ENCODE measurements at places on chromosomes 2 and 18.

DNA sequence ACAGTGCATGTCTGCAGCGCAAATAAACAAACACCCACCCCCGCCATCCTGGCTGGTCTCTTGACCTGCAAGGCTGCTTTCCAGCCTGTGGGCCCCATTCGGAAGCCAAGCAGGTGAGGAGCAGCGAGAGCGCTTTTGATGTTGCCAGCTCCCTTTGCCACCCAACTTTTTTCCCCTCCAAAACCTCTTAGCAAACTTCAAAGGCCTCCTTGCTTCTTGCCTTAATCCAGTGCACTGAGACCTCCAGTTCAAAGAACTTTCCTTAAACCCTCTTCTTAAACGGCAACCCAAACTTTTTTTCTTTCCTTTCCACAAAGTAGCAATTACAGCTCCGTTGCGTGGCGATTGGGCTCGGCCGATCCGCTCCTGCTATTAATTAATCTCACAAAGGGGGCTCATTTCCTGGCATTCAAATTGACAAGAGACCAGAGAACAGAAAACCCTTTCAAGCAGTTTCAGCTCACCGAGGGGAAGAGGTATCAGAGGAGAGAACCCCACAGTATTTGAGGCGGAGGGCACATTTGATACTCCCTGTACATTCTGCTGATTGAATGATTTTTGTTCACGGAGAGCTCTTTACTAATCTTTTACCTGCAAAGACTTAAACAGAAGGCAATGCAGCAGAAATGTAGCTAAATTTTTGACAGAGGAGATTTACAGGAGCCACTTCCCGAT lies 531.4 kb downstream of the TMEM182 start:
- peak; percentile 47 for DNase-seq

DNA sequence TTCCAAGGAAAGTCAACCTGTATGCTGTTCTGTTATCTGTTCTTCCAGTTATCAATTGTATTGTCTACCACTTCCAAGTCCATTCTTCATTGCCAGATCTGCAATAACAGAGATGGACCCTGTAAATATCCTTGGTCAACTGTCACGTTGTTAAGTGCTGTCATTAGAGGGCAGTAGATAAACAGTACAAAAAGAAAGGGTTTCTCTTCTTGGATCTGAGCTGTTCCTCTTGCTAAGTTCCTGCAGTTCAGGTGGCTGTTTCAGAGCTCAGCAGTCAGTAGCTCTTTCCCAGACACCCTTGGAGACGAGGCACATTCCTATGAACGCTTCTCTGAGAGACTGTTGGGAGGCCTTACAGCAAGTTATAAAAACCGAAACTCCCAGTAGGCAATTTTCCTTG lies 957.1 kb upstream of the CHAC2 start:
- DNase-seq: peak; percentile 33

GRCh38 chr18:7830468-7830867 lies 263.4 kb downstream of the PTPRM start:
- DNase-seq: no peak

GRCh38 chr2:231041061-231041689 lies 3.9 kb downstream of the C2orf72 start:
- DNase-seq: no peak

DNA sequence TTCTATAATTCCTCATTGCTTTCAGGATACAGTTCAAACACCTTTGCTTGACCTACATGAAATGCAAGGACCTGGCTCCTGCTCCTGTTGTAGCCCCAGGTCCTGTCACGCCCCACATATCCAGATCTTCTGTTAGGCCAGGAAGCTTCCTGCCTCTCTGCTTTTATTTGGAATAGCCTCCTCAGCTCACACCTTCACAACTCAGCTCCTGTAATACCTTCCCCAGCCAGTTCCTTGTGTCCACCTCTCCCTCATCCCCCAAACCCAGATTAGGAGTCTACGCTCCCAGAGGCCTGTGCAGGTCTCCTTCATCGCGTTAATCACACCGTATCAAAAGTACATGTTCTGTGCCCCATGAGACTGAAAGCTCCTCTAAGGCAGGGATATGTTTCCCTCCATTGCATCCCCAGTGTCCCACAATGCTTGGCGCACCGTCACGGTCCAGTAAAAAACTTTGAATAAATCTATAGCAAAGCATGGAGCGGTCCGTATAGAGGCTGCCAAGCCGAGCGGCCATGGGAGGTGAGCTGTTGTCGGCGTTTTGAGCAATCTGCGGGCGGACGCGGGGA lies 371 bp downstream of the MDH1B start:
- DNase-seq: no peak

DNA sequence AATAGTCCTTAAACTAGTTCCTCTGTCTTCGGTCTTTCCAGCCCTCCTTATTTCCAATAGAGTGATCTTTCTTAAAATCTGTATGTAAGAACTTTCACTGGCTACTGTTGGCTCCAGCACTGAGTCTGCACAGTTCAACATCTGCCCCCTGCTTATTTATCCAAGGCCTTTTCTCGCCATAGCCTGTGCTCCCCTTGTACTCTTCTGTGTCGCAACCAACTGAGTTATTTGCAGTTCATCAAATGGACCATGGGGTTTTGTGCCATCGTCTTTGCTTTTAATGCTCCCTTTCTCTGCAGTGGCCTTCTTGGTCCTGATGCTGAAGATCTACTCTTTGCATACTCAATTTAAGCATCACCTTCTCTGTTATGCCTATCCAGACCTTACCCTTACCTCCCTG lies 77.3 kb downstream of the DSC3 start:
- no peak for DNase-seq

DNA sequence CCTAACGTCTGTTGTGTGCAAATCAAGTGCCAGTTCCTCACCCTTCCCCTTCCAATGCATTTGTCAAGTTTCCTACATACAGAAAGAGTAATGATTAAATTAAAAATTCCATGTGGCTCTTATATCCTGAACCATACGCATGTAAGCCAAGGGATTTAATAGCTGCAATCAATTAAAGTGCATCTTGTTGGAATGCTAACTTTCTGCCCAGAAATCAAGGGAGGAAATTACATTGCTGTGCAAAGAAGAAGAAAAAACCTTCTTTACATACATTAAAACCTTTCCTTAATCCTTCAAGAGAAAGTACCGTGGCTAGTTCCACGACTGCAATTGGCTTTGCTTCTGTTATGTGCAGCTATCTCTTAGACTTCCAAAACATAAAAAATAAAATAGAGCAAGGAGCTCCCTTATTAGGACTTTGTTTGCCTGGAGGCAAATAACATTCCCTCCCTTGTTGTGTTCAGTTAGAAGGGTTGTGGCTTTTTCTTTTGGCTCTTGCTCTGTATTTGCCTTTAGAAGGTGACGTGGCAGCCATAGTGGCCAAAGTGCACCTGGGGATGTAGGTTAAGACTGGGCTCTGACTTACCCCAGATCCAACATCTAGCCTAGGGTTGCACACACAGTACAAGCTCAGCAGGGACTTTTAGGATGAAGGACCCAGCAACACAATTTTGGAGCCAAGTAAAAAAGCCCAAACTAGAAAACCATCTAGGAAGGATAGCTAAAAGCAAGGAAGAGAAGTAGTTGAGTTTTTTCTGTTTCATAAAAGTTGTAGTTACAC lies 158.3 kb downstream of the ANTXR1 start:
- DNase-seq: no peak

GRCh38 chr2:235493775-235494715 lies at the start of gene AGAP1:
Gene AGAP1, plus strand, starts transcription at chr2:235494043.
- DNase-seq: peak; percentile 88

- DNase-seq: no peak
Observed at GRCh38 chr18:36380173-36380827, 82.8 kb downstream of the FHOD3 start.

GRCh38 chr2:83058683-83059082 lies 1400.4 kb downstream of the SUCLG1 start:
- DNase-seq: no peak

- DNase-seq: peak; percentile 87
Observed at GRCh38 chr2:73085691-73086090, 14.2 kb upstream of the SFXN5 start.

- no peak for DNase-seq
Observed at GRCh38 chr2:127397568-127398238, 9.9 kb upstream of the MAP3K2 start.

GRCh38 chr2:85481818-85482777 lies 56.9 kb upstream of the MAT2A start:
- no peak for DNase-seq

DNA sequence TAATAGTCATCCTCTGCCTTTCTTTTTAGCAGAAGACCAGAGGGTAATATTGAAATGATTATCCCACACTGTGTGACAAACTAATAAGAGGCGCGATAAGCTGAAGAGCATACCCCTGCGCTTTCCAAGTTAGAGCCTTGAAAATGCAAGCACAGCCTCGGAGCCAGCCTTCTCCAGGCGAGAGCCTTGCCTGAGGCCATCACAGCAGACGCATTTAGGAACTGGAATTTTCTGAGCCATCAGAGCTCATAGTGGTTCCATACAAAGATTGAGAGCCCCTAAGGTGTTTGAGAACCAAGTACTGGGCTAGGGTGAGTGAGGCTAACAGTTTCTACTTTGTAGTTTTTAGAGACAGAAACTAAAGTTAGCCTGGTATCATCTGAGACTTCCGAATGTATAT lies 19.9 kb downstream of the PSMG2 start:
- no peak for DNase-seq

DNA sequence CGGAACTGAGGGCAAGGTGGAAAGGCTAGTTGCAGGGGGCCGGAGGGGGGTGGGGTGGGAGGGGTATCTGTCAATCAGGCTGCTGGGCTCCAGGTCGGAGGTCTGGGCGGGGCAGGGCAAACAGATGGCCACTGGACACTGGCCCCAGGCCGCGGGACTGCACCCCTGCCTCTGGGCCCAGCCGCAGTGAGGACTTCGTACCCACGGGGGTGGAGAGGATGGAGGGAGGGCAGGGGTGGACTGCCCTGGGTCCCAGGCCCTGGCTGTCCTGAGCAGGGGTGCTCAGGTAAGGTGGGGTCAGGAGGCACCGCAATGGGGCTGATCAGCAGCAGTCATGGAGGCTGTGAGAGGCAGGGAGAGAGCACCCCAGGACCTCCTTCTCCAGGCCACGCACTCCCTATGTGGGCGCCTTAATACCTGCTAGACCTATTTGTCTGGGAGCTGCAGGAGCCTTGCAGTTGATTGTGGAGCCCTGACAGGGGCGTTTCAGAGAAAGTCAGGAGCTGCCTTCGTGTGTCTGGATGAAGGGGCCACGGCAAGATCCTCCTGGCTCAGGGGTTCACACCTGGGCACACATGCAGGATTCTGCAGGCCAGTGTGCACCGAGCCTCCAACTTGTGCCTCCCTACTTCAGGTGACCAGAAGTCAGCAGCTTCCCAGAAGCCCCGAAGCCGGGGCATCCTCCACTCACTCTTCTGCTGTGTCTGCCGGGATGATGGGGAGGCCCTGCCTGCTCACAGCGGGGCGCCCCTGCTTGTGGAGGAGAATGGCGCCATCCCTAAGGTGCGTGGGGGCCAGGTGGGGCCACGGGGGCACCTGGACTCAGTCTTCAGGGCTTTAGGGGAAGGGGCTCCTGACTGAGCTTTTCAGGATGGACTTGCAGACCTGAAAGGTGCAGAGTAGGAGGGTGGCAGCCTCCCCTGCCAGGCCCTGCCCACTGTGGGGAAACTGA lies 1.5 kb downstream of the CTDSP1 start:
- no peak for DNase-seq

GRCh38 chr2:54894467-54894866 lies 155.8 kb downstream of the RTN4 start:
- DNase-seq: no peak

GRCh38 chr2:68936889-68937288 lies 15.8 kb downstream of the GKN2 start:
- no peak for DNase-seq

DNA sequence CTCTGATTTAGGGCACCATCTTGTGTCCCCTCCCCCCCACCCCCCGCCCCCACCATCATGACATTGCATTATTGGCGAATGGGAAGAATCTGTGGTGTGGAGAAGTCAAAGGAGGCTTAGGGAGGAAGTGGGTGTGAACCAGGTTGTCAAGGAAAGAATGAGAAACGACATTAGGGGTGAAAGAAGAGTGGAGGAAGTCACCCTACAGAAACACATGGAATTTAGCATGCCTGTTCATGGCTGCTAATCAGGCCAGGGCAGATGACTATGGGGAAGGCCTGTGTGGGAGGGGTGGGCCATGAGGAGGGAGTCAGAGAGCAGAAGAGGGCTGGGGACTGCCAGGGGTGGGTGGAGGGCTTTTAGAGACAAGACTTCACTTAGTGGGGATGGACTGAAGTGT lies 81.6 kb downstream of the AOX1 start:
- DNase-seq: no peak

GRCh38 chr2:11953258-11953657 lies 206.8 kb downstream of the LPIN1 start:
- no peak for DNase-seq

DNA sequence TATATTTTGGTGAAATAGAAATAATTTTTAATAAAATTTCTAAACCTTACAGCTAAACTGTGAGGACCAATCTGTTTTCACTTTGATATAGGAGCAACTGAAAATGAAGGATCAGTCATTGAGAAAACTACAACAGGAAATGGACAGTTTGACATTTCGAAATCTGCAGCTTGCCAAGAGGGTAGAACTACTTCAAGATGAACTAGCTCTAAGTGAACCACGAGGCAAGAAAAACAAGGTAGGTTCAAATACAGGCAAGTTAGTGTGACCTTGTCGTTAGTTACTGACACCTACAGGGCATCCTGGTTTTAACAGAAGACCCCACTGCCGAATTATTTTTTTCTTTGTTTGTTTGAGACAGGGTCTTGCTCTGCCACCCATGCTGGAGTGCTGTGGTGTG lies 75.5 kb upstream of the STON1 start:
- DNase-seq: no peak

DNA sequence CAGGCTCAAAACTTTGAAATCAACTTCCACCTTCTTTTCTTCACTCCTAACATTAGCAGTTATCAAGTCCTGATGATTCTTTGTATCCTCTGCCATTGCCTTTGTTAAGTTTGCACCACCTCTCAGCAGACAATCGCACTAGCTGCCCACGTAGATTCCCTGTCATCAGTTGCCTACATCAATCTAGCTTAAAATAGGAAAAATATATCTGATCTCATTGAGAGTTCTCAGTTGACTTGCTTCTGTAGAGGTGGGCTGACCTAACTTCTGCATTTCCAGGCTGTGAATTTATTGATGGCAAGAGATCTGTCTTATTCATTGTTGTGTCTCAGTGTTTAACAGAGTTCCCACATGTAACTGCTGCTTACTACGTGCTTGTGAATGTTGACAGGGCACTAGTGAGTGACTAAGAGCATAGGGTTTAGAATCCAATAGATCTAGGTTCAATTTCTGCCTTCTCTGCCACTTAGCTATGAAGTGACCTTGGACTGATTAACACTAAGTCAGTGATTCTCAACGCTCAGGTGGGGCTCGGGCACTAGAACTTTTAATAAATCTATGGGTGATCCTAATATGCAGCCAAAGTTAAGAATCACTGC lies 3.7 kb upstream of the INSIG2 start:
- DNase-seq: no peak

GRCh38 chr2:90221300-90221651 lies 1529.8 kb downstream of the RPIA start:
- no peak for DNase-seq

All from H9 (cell line).